ENCODE measurements at places on chromosomes 11 and 22. TPM values are rescaled to one million over a fixed set of nuclear protein-coding genes. Genes with fewer than 3 reads are reported as not detected.

CDC45 gene
- total RNA-seq, result 3.5 TPM

GPHA2 gene
- not detected for total RNA-seq

DNA sequence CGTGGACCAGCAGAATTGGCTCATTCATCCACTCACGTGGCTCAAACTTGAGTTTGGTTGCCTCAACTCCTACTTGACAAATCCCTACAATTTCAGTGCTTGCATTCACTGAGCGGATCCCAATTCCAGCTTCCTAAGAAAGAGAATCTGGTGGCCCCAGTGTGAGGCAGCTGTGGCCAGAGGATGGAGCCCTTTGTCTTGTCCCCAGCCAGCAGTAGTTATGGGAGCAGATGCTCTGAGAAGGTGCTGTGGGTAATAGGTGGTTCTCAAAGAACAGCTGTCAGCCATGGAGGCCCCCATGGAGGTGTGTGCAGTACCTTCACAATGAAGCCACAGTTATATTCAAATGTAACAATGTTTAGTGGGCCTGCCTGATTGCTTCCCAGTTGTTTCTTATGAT lies 39.3 kb downstream of the KREMEN1 start:
- no peak for DNase-seq

DNA sequence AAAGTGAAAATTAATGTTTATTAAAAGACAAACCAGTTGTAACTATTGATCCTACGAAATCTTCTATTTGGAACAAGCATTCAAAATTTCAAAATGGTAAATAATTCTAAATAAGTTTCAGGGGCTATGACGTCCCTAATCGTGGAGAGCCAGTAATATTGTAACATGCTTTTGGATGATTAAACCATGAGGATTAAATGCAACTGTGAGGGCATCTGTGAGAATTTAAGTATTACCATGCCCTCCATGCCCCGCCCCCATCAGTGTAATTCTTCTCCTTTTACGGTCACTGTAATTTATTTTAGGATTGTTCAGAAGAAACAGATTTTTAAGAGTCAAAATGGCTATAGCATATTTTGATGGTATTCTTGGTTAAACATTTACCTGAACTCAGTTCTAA lies 133.2 kb downstream of the APOL5 start:
- no peak for DNase-seq

DNA sequence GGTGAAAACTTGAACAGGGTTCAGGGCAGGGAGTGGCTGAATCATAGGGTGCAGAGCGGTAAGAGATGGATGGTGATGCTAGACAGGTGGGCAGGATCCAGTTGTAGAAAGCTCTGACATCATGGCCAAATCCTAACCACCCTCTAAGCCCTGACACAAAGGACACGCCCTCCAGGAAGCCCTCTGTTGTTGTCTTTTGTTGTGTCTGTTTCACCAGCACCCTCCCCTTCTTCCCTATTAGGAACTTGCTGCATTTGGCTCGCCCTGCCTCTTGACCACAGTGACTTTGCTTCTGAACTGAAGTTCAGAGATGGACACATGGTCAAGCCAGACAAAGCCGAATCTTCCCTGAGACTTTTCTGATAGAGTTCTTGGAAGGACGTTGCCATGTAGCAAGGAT lies 14.2 kb upstream of the APOL6 start:
- DNase-seq, result no peak

DNA sequence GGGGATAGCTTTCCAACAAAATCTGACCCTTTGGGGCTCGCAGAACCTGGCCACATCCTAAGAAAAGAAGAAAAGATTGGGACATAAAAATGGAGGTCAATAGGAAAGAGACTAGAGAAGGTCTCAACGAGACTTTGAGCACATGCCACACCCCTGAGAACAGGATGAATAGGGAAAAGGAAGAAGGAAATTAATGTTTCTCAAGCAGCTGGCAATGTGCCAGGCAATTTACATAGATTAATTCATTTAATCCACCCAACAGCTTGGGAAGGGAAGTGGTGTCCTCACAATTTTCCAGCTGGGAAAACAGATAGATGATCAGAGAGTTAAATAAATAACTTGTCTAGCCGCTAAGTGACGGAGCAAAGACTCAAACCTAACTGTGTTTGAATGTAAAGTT lies 50.7 kb downstream of the PAMR1 start:
- DNase-seq, result no peak

ZNF280A gene
- not detected for total RNA-seq

GTSE1 gene
- total RNA-seq, result 7.5 TPM
